Lower lobe of right lung (tissue), 2 donors: ENCODE measurements at places on chromosomes 5 and 9. TPM values are rescaled to one million over a fixed set of nuclear protein-coding genes. Genes with fewer than 3 reads are reported as not detected.

- no peak for DNase-seq
These were observed 699.2 kb downstream of the IRX1 start for GRCh38 chr5:4294878-4295277.

GRCh38 chr5:53942724-53943123, 367.6 kb downstream of the ARL15 start:
- DNase-seq: no peak

DNA sequence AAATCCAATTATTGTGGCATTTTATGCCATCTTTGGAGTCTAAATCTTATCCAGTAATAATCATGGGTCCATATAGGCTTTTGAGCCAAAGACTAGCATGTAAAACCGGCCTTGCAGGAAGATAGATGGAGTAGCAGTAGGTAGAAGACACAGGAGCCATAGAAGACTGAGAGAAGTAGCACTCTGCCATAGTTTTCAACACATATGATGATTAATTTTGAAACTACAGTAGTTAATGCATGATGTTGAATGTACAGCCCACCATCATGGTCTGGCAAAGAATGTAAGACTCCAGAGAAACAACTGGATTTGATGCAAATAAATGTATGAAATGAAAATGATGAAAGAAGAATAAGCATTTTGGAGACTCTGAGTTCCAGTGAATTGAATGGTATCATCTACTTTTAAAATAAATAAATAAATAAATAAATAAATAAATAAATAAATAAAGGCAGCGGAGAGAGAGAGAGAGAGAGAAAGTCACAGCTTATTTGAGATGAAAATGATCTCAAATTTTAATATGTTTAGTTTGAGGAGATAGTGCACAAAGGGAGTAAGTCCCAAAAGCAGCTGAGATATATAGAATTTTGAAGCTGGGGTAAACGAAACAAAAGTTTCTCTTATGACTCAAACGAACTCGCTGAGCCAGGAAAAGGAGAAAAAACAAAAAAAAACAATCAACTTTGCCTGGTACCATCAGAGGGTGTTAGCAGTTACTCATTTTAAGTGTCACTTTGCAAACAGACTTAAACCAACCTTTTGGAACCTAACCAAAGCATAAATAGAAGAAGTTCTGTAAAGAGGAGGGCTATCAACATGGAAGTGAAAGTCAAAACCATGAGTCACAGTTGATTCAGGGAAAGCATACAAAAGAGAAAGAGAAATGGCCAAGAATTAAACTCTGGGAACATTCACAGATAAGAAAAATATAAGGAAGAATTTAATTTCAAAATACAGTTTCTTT, 388.7 kb downstream of the CETN3 start:
- no peak for DNase-seq

DNA sequence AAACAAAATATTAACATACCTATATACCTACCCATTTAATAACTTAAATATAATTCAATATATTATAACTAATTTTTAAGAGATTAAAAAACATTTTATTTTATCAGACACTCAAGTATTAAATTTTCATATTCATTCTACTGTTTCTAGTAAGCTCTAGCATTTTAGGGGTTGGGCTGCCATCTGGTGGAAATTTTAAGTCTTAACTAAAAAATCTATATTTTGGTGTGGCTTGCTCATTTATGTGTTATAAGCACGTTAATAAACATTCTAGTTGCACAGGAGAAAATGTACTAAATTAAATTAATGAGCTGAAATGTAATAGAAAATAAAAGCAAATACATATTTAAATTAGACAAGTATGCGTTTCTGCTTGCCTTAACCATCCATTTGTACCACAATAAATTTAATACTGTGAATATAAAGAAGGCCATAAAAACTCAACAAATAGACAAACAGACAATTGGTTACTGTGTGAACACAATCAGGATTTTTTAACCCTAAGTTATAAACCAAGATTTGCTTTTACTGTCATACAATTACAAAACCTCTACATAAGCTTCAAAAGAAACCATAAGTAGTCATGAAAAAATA, 1728.3 kb upstream of the CDH9 start:
- no peak for DNase-seq

GRCh38 chr5:150053713-150054392, 32.5 kb downstream of the CSF1R start:
- DNase-seq: no peak

DNA sequence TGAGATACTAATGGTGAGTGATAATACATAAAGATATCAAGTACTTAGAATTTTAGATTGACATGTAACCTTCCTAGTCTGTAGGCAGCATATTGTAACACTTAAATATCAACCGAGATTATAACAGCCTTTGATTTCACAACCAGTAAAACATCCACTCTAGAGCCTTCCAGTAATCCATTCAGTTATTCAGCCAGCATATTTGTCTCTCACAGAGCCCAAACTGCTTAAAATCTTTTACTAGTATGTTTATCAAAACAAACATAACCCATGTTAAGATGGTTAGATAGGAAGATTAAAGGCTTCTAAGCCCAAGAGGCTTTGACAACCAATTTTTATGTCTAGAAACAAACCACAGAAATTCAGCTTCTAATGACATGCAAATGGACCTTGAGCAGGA, 177.9 kb upstream of the FST start:
- DNase-seq: no peak

TMOD1 gene
- 7.9 TPM for total RNA-seq

DNA sequence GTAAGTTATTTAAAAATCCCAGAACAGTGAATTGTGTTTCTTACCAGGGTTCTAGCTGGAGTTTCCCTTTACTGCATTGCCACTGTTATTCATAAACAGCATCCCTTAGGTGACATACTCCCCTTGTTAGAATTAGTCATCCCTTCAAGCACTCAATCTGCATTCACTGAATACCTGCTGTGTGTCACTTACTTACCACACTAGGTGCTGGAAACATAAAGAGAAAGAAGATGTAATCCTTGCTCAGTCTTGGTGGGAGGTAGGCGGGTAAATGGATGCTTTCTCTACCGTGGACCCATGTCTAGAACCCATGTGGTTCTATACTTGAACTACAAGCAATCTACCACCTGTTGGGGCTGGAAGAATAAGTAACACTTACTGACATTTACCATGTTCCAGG, 371.6 kb downstream of the KDM4C start:
- DNase-seq: no peak

PHF24 gene
- 1.3 TPM for total RNA-seq
